ENCODE measurements at places on chromosomes 3 and 15.
A peak's percentile ranks its signal among the peaks of the same experiment; 100 is the strongest.

GRCh38 chr3:135050536-135050935 is 255.5 kb downstream of the EPHB1 start:
- DNase-seq, result no peak

- DNase-seq, result no peak
These were observed 220.0 kb upstream of the TPRG1 start for GRCh38 chr3:188951734-188952133.

GRCh38 chr15:85750319-85751290 is 44.1 kb downstream of the KLHL25 start:
- no peak for DNase-seq

GRCh38 chr3:177145954-177146353 is 51.3 kb downstream of the TBL1XR1 start:
- no peak for DNase-seq

DNA sequence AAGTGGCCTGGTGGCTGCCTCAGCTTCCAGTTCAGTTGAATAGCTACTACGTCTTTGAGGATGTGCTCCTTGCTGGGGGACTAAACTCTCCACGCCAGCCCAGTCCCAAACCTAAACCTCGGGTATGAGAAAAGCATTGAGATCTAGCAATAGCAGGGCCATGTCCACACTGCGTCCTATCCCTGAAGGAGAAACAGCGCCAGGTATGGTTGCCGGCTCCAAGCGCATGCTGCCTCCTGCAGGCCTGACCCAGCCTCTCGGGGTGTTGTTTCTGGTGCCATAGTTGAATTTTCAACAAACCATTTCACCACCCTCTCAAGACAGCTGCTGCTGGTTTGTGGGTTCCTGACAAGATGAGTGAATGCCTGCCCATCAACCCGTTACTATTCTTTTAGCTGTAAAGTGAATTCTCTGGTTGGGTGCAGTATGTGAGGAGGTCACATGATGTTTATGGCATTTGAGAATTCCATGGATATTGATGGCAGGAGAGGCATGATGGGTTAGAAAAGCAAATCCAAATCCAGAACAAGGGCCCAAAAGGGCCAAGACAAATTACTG is 13.0 kb upstream of the SLC28A1 start:
- no peak for DNase-seq

DNA sequence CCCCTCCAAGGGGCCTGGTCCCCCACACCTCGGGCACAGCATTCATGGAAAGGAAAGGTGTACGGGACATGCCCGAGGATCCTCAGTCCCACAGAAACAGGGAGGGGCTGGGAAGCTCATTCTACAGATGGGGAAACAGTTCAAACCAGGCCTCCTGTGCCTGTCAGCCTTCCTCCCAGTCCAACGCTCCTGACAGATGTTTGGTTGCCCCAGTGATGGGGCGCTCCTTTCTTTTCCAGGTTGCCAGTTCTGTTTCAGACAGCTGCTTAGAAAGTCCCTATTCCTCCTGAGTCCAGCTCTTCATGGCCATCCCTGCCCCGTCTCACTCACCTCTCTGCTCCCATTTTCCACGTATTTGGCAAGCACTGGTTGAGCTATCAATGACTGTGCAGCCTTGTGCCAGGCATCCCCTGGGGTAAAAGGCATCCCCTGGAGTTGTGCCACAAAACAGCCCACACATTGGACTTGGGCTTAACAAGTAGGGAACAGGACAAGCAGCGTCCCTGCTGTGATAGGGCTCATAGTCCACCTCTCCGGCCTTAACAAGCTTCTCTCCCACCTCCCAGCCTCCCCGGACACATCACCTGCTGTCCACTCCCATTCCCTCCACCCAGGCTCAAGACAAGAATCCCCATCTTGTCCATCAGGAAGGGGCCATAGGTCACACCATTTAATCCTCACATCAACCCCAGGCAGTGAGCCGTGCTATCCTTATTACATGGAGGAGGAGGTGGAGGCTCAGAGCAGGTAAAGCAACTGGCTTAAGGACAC is 6.6 kb downstream of the OXTR start:
- DNase-seq, result no peak

GRCh38 chr3:78734048-78734637 is 1033.7 kb downstream of the ROBO1 start:
- DNase-seq, result no peak

GRCh38 chr15:55108858-55109518 is 87.8 kb downstream of the RSL24D1 start:
- DNase-seq, result peak; percentile 9

GRCh38 chr3:125602752-125603649 is 7.7 kb upstream of the OSBPL11 start:
- DNase-seq, result no peak

DNA sequence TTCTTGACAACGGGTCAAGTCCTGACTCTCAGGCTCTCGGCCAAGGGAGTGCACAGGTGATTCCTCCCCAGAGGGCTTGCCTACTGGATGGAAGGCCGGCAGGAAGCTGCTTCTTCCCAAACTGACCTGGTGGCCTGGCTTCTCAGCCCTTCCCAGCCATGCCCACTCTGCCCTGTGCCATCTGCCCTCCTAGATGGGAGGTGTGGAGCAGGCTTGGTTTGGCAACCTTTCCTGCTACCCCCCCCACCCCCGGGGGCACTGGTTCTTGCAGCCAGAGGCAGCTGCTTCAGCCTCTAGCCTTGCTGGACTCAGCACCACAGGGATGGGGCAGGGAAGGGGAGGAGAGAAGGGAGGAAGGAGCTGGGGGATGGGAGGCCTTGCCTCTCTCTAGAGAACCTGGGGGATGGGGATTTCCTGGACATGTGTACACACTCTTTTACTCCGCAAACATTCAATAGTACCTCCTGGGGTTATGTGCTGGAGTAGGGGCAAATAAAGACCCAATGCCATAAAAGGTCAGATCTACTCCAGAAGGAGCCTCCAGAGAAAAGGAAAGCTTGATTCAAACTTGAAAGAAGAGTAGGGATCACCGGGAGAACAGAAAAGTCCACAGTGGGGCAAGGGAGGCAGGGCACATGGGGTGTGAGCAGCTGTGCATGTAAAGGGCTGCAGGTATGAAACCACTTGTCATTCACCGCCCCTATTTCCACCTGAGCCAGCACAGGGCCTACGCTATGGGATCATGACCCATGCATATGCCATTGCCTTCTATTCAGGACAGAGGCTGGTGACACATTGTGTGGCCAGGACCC is 4.2 kb upstream of the DAPK2 start:
- no peak for DNase-seq

DNA sequence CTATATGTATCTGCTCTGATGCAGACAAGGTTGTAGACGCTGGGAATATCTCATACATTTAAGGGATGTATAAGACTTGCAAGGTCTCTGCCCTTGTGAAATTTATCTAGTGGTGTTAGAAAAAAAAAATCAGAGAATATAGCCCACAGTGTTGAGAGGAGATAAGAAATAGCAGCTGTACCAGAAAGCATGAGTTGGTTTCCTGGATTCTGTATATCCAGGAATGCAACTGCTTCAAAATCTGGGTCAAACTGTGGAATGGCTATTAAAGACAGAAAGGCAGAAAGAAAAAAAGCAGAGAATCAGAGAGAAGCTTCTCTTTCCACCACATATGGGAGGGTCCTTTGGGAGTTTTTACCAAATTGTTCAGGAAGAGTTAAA is 1.5 kb upstream of the TMEM212 start:
- no peak for DNase-seq

All from NCI-H1930 (cell line).